ENCODE measurements at places on chromosomes 5 and 9.

DNA sequence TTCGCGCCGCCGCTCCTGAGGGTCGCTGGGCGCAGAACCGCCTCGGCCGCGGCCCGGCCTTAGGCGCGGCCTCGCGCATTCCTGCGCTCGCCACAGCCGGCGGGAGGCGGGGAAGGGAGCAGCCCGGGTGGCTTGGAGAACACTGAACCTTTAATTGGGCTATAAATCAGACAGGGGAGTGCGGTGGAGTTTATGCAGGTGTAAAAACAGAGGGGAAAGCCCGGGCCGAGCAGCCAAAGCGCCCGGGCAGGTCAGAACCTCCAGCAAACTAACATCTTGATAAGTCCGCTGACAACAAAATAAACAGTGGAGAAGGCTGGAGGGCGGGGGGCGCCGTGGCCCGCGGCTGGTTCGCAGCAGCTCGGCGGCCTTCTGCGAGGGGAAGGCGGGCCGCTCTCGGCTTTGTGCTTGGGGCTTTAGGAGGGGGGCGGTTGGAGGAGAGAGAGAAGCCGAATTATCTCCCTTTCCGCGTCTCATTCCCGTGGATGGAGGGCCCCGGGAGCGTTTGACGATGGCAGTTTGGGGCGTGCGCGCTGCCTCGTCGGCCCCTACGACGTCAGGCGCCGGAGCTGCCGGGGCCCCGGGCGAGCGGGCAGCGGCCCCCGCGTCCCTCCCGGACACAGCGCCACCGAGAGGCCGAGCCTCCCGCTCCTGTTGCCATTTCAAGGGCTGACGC, 11.3 kb downstream of the FOXD1 start:
- DNase-seq = no peak

DNA sequence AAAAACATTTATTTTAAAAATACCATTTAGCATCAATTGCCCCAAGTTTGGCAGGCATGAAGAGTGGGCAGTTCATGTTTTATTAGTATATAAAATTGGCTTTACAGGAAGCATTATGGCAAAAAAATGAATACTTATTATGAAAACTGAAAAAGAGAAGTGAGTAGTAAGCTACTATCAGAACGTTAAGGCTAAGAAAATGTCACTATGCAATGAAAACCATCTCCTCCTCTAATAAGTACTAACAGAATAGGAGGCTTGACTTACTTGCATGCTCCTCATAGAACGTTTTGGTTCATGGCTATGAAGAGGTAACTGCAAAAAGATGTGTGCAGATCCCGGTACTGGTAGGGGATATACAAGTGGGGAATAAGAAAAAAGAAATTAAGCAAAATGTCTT, 23.6 kb downstream of the TICAM2 start:
- no peak for DNase-seq

DNA sequence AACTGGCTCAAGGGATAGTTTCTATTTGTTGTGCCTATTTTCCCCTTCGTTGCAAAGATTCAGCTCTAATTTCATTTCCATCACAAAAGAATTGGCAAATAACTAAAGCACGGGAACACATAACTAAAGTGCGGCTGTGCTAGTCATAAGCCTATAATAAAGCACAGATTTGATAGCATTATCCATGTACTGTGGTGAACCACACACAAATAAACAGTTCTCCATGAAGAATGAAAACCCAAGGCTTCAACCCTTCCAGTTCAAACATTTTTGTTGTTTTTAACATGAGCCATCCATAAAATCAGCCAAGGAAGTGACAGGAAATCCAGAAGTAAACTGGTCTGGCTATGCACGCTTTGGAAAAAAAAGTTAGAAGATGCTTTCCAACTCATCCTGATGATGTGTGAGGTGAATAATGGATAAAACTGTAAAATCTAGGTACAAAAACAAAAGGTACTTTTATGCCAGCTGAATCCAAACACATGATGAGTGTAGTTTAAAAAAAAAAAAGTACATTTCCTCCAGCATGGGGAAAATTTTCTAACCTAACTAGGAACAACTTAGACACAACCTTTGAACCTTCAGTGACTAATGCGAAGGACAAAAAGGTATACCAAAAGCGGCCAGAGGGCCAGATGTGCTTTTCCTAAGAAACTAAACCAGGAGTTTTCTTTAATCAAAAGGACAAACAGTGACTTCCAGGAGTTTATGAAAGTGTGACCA, 10.2 kb downstream of the ZNF608 start:
- no peak for DNase-seq

GRCh38 chr9:109166771-109167601, at the start of gene FRRS1L:
Gene FRRS1L (minus strand): TSS chr9:109167249. CDS start chr9:109167138, 111 bp downstream.
- peak; percentile 23 for DNase-seq

DNA sequence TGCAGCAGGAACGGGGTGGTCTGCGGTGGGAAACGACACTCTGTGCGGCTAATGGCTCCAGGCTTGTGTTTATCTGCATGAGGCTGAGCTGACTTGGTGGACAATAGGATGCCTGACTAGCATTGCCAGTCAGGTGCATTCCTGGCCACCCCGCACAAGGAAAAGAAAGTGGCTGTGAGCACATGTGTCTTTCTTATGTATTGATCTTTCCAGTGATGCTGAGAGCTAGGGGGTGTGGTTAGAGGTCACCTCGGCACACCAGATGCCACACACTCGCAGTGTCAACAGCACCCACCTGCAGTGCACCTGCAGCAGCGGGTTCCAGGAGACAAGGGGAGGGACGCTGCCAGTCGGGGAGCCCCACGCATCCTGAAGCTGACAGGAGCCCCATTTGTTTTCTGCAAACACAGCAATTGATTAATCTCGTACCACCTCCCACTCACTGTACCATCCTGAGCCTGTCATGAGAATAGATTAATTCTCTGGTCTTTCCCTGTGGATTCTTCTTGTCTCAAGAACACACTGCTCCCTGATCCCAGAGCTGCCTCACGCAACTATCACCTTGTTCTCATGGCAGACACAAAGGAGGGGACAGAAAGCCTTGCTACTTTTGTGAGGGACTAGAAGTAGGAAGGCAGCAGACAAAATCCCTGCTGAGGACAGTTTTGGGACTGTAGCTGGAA, 251.7 kb upstream of the WWC1 start:
- no peak for DNase-seq

- DNase-seq = no peak
These were observed 36.0 kb downstream of the FNIP1 start for GRCh38 chr5:131760793-131761192.

GRCh38 chr5:61274511-61274911, 57.5 kb upstream of the ZSWIM6 start:
- no peak for DNase-seq

DNA sequence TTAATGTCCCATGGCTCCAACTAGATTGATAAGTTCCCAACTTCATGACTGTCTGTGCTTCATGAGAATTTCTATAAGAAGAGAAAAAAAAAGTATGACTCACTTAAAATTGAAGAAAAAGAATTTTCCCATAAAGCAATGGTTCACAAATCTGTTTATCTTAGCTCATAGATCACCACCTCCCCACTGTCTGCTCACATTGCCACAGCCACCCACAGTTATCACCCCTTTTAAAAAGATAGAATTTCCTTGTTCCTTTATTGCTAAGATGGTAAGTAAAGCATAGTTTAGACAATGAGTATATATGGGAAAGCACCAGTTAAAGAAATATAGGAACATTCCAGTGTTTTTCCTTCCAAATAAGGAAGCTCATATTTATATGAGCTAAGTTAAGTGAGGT, 67.1 kb downstream of the ALDH7A1 start:
- no peak for DNase-seq

GRCh38 chr5:42640835-42641234, 115.8 kb upstream of the CCDC152 start:
- no peak for DNase-seq

- peak; percentile 42 for DNase-seq
These were observed 51.5 kb upstream of the RNU6ATAC start for GRCh38 chr9:134215699-134216448.

DNA sequence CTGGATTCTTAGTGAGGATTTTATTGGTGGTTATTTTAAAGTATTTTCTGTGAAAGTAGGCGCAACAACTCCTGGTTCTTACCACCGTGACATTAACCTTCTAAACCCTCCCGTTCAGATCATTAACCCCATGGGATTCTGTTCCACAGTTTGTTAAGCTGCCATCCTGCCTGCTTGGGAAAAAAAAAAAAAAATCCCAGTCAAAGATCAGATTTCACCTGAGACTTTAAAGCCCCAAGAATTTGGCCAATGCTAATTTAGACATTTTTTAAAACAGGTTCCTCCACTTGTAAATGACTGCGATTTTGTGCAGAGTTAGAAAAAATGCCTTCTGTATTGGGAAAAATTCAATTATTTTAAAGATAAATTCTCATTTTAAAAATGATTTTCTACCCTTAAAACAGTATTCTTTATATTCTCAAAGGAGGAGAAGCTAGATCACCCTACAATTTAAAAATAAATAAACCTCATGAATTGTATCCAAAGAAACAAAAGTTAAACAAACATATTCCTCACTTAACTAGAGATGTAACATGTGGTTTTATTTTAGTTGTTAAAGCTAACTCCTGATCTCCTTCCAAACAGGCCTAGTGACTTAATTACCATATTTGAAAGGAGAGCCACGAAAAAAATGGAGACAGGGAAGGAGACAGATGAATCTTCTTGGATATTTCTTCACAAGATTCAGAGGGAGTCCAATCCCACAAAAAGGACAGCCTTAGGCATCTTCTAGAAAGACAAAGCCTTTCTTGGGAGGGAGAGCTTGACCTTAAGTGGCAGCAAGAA, 93.1 kb upstream of the IFNK start:
- DNase-seq = no peak

- no peak for DNase-seq
These were observed 29.0 kb upstream of the PUM3 start for GRCh38 chr9:2872931-2873323.

- no peak for DNase-seq
These were observed 170.9 kb downstream of the ICE1 start for GRCh38 chr5:5593391-5593790.

Measured in amygdala (tissue), 56 donors.